ENCODE measurements at places on chromosomes 2 and 18. TPM values are rescaled to one million over a fixed set of nuclear protein-coding genes. Genes with fewer than 3 reads are reported as not detected.

PEX13 gene
- 35.2 TPM for total RNA-seq

NMUR1 gene
- total RNA-seq = 0.69 TPM

ADCYAP1 gene
- 3.4 TPM for total RNA-seq

DNA sequence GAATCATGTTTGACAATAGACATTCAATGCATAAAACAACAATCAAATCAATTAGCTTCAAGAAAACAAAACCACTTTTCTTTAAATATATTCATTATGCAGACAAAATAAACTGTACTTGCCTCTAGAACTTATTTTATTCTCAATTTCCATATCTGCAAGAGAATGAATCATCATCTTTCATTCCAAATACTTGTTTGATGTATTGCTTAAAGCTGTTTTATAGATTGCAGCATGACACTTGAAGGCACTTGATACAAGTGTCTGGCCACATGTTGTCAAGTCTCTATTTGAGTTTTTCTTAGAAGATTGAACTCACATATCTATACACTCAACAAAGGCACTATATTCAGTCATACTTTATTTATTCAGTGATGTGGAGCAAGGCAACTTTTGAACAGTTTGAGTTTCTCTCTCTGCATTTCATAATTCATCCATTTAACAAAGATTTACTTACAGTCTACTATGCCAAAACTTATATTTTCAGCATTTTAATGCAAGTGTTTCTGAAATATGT, 38.7 kb upstream of the DDX18 start:
- no peak for DNase-seq

- peak; percentile 5 for DNase-seq
These were observed 464.4 kb downstream of the CMPK2 start for GRCh38 chr2:6401301-6401700.

DPP4 gene
- 13.7 TPM for total RNA-seq

DNA sequence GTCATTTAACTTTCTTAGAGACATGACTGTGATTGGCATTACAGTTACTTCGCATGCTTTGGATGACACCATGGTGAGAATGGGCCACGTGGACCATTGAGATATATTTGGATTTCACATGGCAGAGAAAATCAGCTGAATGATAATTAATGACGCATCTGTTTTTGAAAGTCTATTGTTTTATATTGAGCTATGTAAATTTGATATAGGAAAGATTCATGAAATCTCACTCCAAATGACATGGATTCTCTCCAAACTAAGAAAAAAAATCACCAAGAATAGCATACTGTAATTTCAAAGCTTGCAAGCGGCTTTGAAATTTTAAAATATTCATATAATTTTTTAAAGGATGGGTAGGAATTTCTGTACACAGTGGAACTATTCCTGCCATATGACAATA, 163.7 kb downstream of the SH3BP4 start:
- no peak for DNase-seq

DNA sequence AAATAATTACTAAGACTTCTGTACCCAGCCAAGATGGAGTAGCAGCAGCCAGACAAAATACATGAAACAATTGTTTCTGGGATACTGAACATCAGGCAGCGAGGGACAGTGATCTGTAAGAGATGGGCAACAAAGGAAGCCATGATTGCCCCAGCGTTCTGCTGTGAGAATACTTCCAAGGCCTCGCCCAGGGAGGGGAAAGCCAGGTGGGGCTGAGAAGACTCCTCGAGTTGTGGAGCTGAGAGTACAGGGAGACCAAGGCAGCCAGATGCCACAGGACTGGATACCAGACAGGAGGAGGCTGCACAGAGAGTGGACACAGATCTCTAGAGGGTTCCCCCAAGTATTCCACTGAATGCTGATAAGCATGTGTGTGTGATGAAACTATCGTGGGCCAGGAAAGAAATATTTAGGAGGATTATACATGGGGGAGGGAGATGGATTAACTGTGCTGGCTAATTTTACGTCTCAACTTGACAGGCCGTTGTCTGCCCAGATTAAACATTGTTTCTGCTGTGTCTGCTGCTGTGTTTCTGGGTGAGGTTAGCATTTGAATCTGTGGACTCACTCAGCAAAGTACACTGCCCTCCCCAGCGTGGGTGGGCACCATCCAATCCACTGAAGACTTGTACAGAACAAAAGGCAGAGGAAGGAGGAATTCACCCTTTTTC, 10.2 kb upstream of the LIMS2 start:
- DNase-seq = no peak

DNA sequence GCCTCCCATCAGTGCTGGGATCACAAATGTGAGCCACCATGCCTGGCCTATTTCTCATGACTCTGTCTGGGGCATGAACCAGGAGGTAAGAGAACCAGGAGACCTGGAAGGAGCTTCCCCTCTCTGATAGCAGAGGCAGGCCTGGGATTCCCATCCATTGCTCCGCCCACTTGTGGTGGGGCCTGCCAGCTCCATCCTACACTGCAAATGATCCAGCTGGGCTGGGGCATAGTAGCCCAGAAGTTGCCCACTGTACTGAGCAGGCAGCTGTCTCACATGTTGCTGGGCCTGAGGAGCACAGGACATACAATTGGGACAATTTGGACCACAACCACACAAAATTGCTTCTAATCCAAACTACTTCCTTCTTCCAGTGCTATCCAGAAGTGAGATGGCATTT, 91.0 kb downstream of the MARCHF4 start:
- DNase-seq = no peak

- DNase-seq = peak; percentile 89
These were observed 40.4 kb downstream of the COL3A1 start for GRCh38 chr2:189014449-189015138.

DNA sequence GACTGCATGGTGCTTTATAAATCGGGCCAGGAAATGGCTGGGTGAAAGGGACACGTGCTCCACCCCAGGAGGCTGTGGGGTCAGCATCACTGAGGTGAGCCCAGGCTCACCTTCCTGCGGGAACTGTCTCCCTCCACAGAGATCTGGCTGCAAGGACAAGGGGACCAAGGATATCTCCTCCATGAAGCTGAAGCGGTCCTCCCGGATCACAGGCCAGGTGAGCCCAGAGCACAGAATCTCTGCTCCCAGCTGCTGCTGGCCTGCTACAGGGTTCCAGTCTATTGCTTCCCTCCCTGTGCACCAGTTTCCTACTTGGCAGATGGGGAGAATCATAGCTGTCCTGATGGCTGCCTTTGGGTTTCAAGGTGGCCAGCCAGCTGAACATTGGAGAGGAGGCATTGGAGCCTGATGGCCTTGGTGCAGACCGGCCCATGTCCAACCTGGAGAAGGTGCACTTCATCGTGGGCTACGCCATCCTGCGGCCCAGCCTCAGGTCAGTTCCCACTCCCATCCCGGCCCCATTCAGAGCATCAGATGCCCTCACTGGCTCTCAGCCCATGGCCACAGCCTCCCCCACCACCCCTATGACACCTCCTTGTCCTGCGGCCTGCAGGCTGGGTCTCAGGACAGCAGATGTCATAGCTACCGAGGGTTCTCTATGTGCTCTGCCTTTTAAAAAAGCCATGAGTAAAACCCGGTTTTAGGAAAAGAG, 33.7 kb upstream of the GPR17 start:
- DNase-seq = no peak

DNA sequence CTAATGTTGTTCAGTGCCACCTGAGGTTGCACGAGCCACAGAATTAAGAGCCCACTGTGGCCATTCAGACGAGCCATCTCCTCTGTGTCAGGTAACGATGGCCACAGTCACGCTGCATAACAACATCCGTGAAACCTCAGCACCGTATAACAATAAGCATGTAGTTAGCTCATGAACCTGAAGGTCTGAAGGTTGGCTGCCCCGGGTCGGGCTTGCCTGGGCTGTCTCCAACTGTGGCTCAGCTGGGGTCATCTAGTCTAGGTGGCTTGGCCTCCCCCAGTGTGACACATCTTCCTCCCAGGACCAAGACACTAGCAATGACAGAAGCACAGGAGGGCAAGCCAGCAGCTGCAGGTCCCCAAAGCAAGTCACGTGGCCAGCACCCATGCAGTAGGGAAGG, 258.0 kb downstream of the GLI2 start:
- DNase-seq = no peak

SYT4 gene
- total RNA-seq = 0.39 TPM

GRCh38 chr2:22355816-22356433, 1029.1 kb upstream of the KLHL29 start:
- DNase-seq = no peak

DNA sequence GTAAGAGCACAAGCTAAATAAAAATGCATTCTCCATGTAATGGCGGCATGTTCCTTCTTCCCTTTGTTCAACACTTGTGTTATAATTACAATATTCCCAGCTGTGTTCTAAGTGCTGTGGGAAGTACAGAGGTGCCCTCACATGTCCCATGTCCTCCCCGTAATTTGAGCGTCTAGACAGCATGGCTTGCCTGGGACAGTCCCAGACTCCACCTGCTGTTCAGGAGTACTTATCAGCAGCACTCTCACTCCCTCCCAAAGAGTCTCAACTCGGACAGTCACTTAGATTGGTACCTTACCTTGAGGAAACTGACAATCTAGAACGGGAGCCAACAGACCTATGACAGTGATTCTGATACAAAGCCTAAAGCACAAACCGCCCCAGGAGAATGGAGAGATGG, 370.5 kb downstream of the EIPR1 start:
- no peak for DNase-seq

GRCh38 chr2:138381373-138381772, 120.2 kb upstream of the SPOPL start:
- DNase-seq = no peak

DNA sequence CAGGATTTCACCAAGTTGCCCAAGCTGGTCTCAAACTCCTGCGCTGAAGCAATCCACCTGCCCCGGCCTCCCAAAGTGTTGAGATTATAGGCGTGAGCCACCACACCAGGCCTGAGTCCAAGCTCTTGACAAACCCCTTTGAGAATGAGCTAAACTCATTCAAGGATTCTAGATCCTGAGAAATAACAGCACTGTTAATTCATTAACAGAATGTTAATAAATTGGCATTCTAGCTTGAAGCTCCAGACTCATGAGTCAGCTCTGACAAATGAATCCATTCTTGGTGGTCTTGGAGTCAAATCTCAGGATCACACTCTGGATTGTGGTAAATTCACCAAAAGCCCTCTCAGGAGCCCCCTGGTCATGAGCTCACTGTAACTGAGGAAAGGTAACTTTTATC, 1.8 kb downstream of the NARS1 start:
- no peak for DNase-seq

EGR4 gene
- total RNA-seq = 0.10 TPM

DNA sequence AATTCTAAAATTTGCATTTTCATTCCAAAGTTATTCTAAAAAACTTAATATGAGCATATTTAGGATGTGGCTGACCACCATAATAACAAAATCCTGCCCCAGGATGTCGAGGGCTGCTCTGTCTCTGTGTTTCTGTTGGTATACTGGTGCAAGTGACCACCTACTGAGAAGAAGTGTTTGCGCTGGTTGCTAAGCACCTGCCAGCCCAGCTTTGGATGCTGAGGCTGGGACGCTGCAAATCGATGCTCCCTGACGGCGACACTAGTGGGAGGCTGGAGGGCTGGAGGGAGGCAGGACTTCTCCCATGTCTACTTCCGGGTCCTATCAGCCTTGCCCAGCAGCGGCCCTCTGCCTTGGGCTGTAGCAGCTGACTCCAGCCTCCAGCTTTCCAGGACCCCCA, 45.0 kb downstream of the LAMA1 start:
- no peak for DNase-seq

- DNase-seq = no peak
These were observed 237.1 kb downstream of the TTC32 start for GRCh38 chr2:19664646-19665045.

OTOS gene
- not detected for total RNA-seq

RPRM gene
- total RNA-seq = 3.2 TPM

DNA sequence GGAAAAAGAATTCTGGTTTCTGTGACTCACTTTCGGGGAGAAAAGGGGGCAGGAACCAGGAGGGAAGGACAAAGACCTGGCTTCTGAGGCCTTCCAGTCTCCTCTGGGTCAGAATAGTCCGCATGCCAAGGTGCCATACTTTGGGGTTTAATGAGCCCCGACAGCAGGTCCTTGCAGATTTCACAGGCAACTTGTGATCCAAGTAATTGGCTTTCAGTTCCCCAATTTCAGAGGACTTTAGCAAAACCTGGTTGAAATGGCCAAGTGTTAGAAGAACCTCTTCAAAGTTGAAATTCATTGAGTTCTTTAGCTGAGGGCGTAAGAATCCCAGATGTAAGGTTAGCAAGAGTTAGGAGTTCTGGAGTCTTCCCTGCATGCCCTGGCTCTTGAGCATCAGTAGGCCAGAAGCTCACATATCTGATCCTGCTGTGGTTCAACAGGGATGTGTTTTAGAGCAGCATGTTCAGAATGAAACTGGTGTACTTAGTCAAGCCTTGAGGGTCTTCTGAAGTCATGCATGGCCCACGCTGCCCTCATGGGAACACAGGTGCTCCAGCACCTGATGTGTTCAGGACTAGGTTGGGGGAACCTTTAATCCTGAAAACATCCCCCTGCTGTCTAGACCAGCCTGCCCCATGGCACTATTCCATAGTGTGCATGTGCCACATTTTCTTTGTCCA, 143.0 kb downstream of the NUP35 start:
- no peak for DNase-seq

GRCh38 chr2:232927793-232928550, 57.9 kb downstream of the SNORC start:
- DNase-seq = no peak

- DNase-seq = no peak
These were observed 193.2 kb upstream of the MEX3C start for GRCh38 chr18:51390702-51391101.

GRCh38 chr2:174919947-174920595, 85.1 kb downstream of the CHN1 start:
- no peak for DNase-seq

- no peak for DNase-seq
These were observed 66.6 kb downstream of the EPB41L3 start for GRCh38 chr18:5476961-5477800.

DNA sequence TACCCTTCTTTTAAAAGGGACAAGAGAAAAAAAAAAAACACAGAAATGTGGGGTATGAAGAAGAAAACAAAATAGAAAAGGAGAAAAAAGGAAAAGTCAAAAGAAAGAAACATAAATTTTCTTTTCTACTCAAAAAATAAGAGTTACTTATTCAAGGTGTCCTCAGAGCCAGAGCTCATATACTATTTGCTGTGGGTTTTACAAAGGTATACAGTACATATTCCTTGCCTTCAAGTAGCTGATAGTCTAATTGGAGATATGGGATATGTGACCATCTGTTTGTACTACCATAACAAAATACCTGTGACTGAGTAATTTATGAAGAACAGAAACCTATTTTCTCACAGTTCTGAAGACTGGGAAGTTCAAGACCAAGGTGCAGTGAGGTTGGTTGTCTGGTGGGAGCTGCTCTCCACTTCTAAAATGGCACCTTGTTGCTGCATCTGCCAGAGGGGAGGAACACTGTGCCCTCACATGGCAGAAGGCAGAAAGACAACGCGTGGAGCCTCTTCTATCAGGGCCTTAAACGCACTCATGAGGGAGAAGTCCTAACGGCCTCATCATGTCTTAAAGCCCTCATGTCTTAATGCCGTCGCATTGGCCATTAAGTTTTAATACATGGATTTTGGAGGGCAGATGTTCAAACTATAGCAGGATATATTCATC, 33.9 kb downstream of the NBAS start:
- no peak for DNase-seq

KCNJ3 gene
- total RNA-seq = 3.2 TPM

- peak; percentile 57 for DNase-seq
These were observed 1.2 kb downstream of the VPS54 start for GRCh38 chr2:64017811-64018700.

GRCh38 chr18:26869640-26870039, 4.1 kb upstream of the AQP4 start:
- no peak for DNase-seq

COL4A4 gene
- 0.30 TPM for total RNA-seq

- no peak for DNase-seq
These were observed 421.1 kb upstream of the RAB12 start for GRCh38 chr18:8188184-8188583.

MAB21L4 gene
- 4.5 TPM for total RNA-seq

- no peak for DNase-seq
These were observed 152.6 kb upstream of the FSHR start for GRCh38 chr2:49306925-49307324.

All from skin of body (tissue), 3 donors.